MV-4-11 (cell line): ENCODE measurements at places on chromosomes 5 and 9.

GRCh38 chr5:125715216-125715615 lies 708.0 kb upstream of the GRAMD2B start:
- no peak for DNase-seq

GRCh38 chr5:82991678-82992323 lies 85.4 kb downstream of the TMEM167A start:
- peak; percentile 77 for DNase-seq

DNA sequence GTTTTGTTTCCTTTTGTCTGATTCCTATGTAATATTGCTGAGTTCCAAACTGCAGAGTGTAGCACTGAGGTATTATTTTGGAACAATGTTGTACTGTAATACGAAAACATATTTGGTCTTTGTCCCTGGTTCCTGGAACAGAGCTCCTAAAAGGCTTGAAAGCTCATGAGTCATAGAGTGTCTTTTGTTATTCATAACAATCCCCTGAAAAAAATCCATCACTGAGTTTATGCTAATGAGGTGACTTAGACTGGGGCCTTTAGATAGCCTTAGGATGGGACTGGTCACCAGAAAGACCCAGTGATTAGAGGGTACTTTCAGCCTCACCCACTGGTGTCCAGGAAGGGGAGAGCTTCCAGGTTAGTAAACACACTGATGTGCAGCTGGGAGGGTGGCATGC lies 132.7 kb upstream of the POU5F2 start:
- no peak for DNase-seq

- no peak for DNase-seq
Measured at GRCh38 chr9:109791747-109792146, 11.7 kb downstream of the PALM2AKAP2 start.

- DNase-seq, result no peak
Measured at GRCh38 chr9:4829969-4830368, 37.2 kb downstream of the RCL1 start.

DNA sequence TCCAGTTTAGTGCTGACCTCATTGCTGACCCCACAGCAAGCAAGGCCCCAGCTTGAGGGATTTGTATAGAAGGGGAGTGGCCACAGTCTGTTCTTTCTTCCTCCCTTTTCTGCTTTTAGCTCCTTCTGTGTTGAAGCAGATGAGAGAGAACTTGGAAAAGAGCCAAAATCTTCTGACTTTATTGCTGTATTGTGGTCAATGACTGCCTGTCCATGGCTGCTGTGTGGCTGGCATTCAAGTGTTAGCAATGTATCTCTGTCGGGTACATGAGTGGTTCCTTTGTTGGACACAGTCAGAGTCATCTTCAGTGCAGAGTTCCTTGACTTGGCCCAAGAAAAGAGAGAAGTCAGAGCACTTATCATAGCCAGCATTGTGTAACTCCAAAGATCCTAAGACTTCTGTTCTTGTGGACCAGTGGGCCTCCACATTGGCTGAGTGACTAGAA lies 154.1 kb downstream of the LRRC70 start:
- DNase-seq, result peak; percentile 100

- no peak for DNase-seq
Measured at GRCh38 chr5:8844206-8844605, 701.7 kb downstream of the SEMA5A start.

DNA sequence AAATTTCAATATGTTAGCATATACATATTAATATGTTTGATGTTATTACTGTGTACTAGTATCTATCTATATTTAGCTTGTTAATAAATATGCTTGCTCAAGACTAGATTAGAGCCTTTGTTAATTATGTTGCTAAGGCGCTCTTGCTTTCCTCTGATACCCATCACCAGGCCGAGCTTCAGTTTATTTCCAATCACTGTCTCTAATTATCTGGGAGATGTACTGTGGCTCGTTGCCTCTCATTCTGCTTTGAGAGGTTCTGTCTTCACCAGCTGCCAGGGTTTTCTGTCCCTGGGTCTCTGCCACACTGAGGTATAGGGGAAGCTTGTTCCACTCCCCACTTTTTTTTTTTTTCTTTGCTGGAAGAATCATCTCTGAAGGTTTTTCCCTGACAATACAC lies 21.0 kb upstream of the TAF11L2 start:
- DNase-seq, result no peak

GRCh38 chr9:75615284-75615683 lies 275.2 kb upstream of the PCSK5 start:
- DNase-seq, result no peak

- DNase-seq, result peak; percentile 39
Measured at GRCh38 chr5:151683986-151684588, 2.6 kb downstream of the SPARC start.

DNA sequence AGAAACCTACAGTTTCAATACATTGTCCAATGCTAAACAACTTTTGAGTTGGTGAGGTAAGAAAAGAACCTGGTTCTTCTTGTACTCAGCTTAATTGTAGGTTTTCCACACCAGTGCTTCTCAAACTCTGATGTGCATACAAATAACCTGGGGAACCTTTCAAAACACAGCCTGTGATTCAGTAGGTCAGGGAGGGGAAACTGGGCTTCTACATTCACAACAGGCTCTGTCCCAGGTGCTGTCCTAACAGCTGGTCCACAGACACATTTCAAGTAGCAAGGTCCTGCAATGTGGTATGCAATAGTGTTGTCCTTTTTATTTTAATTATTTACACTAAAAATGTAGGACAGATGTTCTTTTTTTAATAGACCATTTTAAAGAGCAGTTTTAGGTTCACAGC lies 47.4 kb upstream of the SNCAIP start:
- no peak for DNase-seq

DNA sequence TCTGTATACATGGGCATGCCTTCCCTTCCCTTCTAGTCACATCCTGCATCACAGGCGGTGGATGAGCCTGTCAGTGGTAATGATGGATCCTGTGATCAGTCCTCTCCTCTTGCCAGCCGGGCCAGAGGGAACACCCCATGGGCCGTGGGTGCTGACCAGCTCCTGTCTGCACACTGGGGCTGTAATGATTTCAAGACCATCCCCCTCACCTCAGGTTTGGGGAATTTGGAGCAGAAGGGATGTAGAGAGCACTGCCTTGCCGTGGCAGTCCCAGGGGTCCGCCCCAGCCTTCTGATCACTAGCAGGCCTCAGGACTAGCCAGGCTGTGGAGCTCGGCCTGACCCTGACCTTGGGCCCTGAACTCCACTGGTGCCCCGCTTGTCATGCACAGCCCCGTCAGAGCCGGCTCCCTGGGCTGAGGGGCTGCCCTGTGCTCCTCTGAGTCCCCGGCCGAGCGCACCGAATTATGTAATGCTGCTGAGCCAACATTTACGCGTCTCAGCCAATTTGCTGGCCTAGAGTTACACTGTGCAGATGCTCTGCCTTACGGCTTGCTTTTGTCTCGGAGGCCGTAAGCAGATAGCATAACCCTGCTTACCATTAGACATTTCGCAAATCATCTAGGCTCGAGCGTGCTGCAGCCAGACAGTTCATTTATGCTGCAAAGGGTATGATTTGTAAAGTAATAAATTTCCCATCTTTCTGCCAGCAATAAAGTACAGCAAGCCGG lies 155.3 kb downstream of the MACROH2A1 start:
- no peak for DNase-seq

GRCh38 chr9:127088724-127089615 lies 33.5 kb downstream of the ANGPTL2 start:
- no peak for DNase-seq

- DNase-seq, result peak; percentile 48
Measured at GRCh38 chr5:75568202-75568601, 43.1 kb upstream of the ANKDD1B start.

- DNase-seq, result no peak
Measured at GRCh38 chr5:29162297-29162696, 2031.2 kb upstream of the CDH6 start.

- DNase-seq, result no peak
Measured at GRCh38 chr5:67310169-67310568, 113.6 kb upstream of the CD180 start.

GRCh38 chr5:79031485-79031867 lies 38.0 kb downstream of the DMGDH start:
- no peak for DNase-seq

DNA sequence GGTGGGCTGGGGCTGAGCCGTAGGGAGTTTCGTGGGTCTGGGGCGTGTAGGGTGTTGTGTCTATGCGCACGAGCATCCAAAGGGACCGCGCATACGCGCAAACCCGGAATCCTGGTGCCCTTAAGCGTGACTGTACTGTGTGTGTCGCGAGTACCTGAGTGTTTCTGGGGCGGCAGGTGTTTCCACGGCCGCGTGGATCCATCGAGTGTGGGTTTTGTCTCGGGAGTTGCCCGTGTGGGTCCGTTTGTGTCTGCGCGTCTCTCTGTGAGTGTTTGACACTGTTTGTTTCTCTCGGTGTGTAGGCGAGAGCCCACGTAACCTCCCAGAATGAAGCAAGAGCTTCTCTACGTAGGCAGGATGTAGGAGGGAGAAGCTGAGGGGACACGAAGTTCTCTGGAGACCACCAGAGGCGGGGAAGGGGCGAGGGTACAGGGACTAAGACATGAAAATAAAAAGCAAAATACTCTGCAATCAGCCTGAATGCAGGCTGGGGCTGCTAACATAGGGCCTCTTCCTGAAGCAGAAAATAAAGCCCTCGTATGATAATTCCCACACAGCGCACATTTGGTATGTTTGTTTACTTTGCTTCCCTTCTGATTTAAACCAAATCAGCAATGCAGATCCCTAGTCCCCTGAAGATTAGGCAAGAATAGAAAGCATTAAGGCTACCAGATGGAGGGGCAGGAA lies 588 bp upstream of the BRINP1 start:
- DNase-seq, result no peak

GRCh38 chr9:77841739-77842386 lies 189.7 kb downstream of the GNAQ start:
- DNase-seq, result peak; percentile 81

- DNase-seq, result no peak
Measured at GRCh38 chr5:6496636-6497035, 48.0 kb downstream of the UBE2QL1 start.

DNA sequence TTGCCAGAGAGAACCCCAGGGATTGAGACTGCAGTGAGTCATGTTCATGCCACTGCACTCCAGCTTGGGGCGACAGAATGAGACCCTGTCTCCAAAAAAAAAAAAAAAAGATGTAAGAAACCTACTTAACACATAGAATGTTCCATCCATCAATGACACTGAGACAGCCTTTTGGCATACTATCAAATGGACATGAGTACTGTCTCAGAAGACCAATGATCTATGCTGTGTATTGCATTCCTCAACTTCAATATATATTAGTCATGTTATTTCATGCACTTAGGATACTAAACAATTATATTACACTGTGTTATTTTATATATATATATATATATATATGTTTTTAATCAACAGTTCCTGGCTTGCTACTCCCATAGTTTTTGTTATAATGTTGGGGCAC lies 57.1 kb upstream of the ANKH start:
- DNase-seq, result no peak

- DNase-seq, result peak; percentile 56
Measured at GRCh38 chr5:69335341-69335935, 2.8 kb upstream of the CCDC125 start.
